ENCODE measurements at places on chromosomes 7 and 10.

- DNase-seq = no peak
Observed at GRCh38 chr7:19403691-19404090, 258.5 kb upstream of the FERD3L start.

- DNase-seq = peak; percentile 44
Observed at GRCh38 chr10:30534465-30535144, 94.9 kb downstream of the LYZL2 start.

- DNase-seq = no peak
Observed at GRCh38 chr10:23081221-23081750, 14.1 kb upstream of the MSRB2 start.

DNA sequence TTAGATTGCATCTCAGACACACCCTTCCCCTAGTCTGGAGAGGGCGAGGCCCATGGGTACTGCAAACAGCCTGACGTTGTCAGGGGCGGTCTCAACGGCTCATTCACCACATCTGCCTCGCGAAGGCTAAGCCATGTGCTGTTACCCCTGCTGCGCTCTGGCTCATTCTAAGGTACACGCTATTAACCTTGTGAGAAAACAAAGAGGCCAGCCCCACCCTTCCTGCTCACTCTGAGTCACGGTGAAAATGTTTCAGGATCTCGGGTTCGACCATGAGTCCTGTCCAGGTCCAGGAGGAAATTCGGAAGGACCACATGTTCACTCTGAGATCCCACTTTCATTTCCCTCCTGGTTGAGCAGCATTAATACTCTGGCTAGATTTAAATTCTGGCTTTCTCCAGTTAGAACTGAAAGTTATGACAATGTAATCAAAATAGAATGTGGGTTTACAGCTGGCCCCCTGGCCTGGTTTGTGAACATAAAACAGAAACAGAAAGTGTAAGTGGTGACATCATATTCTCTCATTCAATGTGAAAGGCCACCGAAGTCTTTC is 55.2 kb downstream of the EGFR start:
- DNase-seq = no peak

DNA sequence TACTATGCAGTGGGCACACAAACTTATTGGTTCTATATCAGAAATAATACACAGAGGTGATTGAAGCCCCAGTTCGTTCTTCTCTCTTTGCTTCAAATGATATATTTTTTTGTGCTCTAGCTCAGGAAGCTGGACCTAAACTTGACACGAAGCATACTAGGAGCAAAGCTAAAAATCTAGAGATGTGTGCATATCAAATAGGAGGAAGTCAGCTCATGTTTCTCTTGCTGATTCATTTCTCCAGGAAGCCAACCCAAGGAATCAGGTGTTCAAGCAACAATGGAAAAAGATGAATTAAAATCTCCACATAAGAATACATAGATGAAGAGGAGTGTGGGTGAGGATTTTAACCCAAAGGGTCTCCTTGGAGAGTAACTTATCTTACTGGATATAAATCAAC is 432.5 kb downstream of the KCNMA1 start:
- DNase-seq = no peak

- no peak for DNase-seq
Observed at GRCh38 chr7:92685136-92686042, 95.2 kb upstream of the FAM133B start.

DNA sequence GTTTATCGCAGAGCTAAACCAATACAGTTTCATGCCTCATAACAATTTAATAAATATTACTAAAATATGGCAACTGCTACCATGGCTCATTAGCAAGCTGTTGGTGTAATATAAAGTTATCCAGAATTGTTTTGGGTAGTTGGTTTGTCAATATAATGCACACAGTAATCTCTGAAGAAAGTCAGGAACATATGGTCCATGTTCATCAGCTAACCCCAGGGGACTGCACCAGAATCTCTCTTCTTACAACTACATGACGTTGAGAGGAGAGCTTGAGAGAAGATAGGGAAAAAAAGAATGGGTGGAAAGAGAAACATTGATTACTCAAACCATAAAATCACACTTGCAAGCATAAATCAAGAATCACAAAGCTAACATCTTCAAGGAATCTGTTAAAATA is 333.7 kb downstream of the NRG3 start:
- DNase-seq = no peak

- no peak for DNase-seq
Observed at GRCh38 chr7:149289262-149289661, 27.3 kb downstream of the ZNF783 start.

DNA sequence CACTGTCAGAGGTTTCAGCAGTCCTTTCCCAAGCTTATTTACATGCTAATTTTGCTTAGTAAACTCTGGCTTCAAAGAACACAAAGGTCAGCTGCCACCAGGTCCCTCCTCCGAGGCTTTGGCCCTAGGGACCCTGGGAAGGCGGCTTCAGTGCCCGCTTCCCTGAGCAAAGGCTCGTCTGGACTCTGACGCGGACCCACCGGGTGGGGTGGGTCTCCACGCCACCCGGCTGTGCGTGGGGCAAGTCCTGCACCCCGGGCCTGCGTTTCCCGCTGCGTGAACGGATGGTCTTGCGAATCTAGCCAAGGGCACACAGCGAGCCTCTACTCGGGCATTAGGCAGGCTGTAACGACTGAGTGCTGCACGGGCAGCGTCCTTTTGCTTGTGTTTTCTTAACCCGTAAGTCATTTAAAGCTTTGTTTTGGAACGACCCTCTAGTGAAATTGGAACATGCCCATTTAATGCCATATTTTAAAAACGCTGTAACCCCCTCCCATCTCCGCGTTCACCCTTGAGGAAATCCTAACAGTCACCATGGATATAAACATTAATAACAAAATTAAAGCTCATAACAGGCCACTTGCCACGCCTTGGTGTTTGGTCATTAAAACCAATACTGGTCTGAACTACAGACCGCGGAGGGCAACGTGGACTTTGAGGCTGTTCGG is 828 bp downstream of the BNIP3 start:
- no peak for DNase-seq

GRCh38 chr7:114708646-114709045 is 213.2 kb upstream of the MDFIC start:
- no peak for DNase-seq

- DNase-seq = peak; percentile 45
Observed at GRCh38 chr7:99141841-99142726, 1.8 kb downstream of the SMURF1 start.

- DNase-seq = no peak
Observed at GRCh38 chr10:110224992-110225391, 17.6 kb downstream of the MXI1 start.

- DNase-seq = no peak
Observed at GRCh38 chr10:78025685-78026364, 3.5 kb downstream of the POLR3A start.

DNA sequence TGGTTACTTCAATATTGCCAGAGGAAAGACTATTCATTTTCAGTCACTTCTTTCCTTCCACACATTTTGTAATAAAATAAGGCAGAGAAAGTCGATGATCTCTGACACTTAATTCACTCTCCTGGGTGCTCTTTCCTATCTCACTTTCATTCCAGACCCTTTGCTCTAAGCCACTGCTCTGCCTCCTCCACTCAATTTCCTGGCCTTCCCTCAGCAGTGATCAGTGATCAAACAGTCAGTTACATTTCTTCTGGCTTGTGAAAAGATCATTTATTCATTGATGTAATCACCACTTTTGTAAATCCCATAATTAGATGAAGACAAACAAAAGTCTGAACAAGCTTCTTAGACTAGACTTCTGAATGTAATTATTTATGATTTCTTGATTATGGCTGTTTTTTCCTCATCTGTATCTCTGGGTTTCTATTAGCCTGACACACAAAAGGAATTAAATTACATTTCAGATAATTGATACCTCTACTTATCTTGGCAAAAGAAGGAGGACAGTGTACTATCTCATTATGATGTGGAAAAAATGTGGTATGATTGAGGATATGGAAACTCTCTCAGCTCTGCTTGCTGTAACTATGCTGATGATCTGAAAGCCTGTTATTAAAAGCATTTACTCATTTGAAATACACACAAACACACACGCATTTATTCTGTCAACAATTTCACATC is 1102.3 kb downstream of the GRM8 start:
- DNase-seq = no peak

DNA sequence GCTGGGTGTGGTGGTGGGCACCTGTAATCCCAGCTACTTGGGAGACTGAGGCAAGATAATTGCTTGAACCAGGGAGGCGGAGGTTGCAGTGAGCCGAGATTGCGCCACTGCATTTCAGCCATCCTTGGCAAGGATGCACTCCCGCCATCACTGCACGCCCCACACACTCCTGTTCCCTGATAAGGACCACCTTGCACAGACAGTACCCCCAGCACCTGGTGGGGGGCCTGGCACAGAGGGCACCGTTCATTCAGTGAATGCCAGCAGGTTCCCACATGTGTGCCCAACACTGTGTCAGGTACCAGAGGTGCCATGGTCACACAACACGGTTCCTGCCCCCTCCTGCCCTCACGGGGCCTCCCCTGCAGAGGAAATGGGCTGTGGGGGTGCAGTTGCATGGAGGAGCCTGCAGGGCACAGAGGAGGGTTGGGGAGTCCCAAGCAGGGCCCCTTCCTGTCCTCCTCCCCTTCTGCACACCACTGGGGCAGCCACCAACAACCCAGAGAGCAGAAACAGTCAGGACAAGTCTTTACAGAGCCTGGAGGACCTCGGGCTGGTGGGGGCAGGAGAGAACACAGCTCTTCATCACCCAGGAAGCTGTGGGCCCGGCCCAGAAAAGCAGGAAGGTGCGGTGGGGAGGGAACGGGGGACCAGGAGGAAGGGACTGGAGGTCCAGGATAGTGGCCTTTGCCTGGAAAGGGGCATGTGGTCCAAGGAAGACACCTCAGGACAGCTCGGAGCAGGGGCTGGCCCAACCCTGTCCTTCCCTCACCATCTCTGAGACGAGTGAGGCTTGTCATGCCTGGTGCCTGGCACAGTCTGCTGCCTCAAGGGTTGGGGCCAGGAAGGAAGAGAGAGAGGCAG is 7.1 kb downstream of the CRYGN start:
- DNase-seq = peak; percentile 35

GRCh38 chr7:144826208-144826607 is 9.6 kb downstream of the TPK1 start:
- no peak for DNase-seq

Data from activated CD4-positive, alpha-beta T cell treated with anti-CD3 and anti-CD28 coated beads for 24 hours (primary cell).